ENCODE measurements at places on chromosomes 13 and 19. TPM values are rescaled to one million over a fixed set of nuclear protein-coding genes. Genes with fewer than 3 reads are reported as not detected.

RFPL4AL1 gene
- total RNA-seq: not detected

CNFN gene
- total RNA-seq: 1.00 TPM

KLF1 gene
- 0.12 TPM for total RNA-seq

EFNB2 gene
- total RNA-seq: 0.31 TPM

ZNF846 gene
- 7.9 TPM for total RNA-seq

NLRP4 gene
- 0.31 TPM for total RNA-seq

APLP1 gene
- total RNA-seq: not detected

MADCAM1 gene
- 0.40 TPM for total RNA-seq

DNA sequence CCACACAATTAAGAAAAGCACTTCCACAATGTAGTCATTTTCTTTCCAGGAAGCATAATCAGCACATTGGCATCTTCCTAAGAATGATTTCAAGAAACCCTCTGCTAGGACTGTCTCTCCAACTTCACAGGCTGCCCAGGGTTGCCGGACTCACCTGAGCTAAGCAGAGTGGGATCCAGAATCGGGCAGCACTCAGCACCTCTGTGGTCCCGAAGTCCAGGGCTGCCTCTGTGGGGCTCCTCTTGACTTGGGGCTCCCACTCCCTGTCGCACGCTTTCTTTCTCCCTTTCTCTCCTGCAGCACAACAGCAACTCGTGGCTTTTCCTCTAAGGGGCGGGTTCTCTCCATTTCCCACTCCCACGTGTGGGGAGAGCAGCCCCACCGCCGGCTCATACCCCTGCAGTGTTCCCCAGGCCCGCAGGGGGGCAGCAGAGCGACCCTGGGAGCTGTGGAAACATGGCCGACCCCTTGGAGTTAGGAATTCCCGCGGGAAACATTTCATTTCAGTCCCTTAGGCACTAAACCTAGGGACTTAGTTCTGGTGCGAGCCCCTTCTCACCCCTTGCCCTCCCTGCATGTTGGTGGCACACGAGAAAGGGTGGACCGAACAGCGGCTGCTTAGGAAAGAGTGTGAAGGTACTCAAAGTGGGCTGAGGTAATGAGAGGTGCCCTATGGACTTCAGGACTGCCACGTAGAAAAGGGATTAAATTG lies at the start of gene TMEM272:
Gene TMEM272 (minus strand): TSS at position 316 of the 712 bp plus-strand sequence. CDS start 6,647 bp downstream, outside the sequence.
- peaks cover 10% of the 10 kb centered on the region for H3K27me3 ChIP-seq
- peaks cover 2% of the 10 kb centered on the region for H3K4me1 ChIP-seq
- no peak within 1 kb of the TSS for H3K4me3 ChIP-seq
- H3K27ac ChIP-seq: no peak within 1 kb of the TSS

DNA sequence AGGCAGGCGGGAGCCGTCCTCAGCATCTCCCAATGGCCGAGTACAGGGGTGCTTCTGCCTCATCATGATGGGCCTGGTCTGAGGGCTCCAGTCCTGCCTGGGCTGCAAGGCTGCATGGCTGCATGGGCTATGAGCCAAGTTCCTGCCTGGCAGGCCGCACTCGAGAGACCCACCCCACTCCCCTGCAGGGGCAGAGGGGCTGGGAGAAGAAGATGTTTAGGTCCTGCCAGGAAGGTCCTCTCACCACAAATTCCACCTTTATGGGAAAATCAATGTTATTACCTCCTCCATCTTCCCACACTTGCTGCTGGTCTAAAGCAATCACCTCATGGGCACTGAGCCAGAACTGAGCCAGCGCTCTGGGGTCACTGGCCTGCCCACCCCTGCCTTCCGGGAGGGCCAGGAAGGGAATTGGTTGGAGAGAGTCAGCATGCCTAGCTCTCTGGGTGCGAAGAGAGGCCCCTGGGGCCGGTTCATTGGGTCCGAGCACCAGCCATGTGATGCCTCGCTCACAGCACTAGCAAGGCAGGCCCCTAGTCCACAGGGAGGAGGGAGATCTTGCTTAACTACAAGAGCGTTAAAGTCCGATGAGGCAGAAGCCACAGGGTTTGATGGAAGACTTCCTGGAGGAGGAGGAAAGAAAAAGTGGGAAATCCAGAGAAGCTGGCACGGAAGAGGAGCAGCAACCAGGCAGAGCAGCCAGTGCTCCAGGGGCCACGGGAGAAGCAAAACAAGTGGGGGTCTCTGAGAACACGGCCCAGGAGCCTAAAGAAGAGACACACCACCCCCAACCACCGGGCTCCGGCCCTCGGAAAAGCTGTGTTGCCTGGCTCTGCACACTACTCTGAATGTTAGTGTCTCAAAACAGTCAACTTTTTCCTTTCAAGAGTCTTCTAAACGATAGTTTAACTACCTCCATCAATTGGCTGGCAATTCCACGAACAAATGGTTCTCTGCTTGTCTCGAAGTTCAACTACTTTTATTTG lies 63.1 kb downstream of the CEBPG start:
- H3K4me3 ChIP-seq: no peak overlapping the region
- no peaks in the 10 kb centered on the region for H3K27me3 ChIP-seq
- H3K27ac ChIP-seq: no peak overlapping the region
- no peak for DNase-seq
- no peaks in the 10 kb centered on the region for H3K4me1 ChIP-seq

- H3K36me3 ChIP-seq: no peaks in the 10 kb centered on the region
- peaks cover 3% of the 10 kb centered on the region for H3K4me1 ChIP-seq
- no peak overlapping the region for H3K27ac ChIP-seq
- no peaks in the 10 kb centered on the region for H3K27me3 ChIP-seq
- H3K4me3 ChIP-seq: no peak overlapping the region
- no peak for DNase-seq
Observed at GRCh38 chr19:47124937-47125668, 5.5 kb upstream of the SAE1 start.

DNA sequence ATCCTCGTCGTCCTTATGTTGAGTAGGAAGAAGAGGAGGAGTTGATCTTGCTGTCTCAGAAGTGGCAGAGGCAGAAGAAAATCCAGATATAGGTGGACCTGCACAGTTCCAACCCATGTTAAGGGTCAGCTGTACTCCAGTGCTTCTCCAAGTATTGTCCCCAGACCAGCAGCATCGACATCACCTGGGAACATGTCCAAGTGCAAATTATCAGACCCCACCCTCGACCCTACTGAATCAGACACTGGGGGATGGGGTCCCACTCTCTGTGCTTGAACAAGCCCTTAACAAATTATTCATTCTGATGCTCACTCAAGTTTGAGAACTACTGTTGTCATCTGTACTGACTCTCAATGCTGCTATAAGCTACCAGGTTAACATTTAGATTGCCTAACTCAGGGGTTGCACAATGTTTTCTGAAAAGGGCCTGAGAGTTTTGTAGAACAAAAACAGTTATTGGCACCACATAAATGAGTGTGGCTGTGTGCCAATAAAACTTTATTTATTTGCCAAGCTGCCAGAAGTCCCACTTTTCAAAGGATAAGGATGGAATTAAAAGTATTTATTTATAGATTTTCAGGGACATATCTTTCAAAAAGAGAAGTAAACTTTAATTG lies 226.7 kb upstream of the IPO5 start:
- DNase-seq: no peak
- H3K27ac ChIP-seq: no peak overlapping the region

- no peak for DNase-seq
- H3K27ac ChIP-seq: no peak overlapping the region
- H3K36me3 ChIP-seq: no peaks in the 10 kb centered on the region
- H3K4me3 ChIP-seq: no peak overlapping the region
- H3K4me1 ChIP-seq: peaks cover 4% of the 10 kb centered on the region
Observed at GRCh38 chr13:51923983-51924539, 62.3 kb downstream of the CCDC70 start.

GRCh38 chr13:102508411-102508810 lies 88.4 kb upstream of the TPP2 start:
- DNase-seq: no peak
- H3K4me1 ChIP-seq: peaks cover 5% of the 10 kb centered on the region
- H3K36me3 ChIP-seq: no peaks in the 10 kb centered on the region
- no peak overlapping the region for H3K4me3 ChIP-seq
- no peak overlapping the region for H3K27ac ChIP-seq
- peaks cover 5% of the 10 kb centered on the region for H3K27me3 ChIP-seq

DNA sequence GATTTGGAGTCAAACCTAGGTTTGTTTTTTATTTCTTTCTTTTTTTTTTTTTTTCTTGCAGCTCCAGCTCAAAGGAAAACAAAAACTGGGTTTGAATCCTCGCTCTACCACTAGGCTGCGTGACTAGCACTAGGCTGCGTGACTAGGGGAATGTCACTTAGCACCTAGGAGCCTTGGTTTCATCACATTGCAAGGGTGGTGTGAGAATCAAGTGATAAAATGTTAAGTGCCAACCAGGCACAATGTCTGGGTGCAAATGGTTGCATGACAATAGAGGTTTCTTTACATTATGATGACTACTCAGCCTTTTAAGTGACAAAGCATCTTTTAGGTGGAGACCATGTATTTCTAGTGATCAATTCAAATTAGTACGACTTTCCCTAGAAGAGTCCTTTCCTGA lies 27.9 kb downstream of the RCBTB2 start:
- peak overlapping the region; percentile 75 for H3K4me3 ChIP-seq
- peak overlapping the region; percentile 38 for H3K27ac ChIP-seq
- H3K4me1 ChIP-seq: peaks cover 60% of the 10 kb centered on the region
- H3K27me3 ChIP-seq: peaks cover 20% of the 10 kb centered on the region
- no peak for DNase-seq

DNA sequence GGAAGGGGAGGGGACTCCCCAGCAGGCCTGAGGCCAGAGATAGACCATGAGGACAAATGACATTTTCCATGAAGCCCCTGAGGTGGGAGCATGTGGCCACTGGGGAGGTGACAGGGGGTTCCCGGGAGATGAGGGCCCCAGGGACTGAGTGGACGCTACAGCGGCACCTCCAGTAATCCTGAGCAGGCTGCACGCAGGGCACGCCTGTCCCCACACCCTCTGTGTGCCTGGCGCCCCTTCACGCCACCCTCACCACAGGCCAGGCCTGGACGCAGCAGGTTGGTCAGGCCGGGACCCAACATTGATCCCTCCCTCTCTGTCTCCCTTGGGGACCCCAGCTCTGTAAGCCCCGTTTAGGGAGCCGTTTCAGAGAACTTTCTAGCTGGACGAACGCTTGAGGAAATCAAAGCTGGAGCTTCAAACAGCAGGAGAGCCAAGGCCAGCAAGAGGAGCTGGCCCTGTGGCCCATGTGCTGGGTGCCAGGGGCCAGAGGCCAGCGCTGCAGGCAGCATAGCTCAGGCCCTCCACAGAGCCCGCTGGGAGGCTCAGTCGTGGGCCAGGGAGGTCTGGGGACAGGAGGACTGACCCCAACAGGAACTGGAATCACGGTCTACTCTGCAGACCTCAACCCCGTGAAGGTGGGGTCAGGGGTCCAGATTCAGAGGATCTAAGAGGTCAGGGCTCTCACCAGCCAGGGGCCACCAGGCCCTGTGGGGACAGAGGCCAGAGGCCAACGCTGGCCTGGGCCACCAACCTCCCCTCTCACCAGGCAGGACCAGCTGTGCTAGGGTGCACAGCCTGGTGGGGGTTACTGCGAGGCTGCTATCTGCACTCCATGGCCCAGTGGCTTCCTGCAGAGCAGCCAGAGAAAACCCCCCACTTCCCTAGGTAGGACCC lies 14.6 kb downstream of the LSM4 start:
- no peak overlapping the region for H3K4me3 ChIP-seq
- peaks cover 43% of the 10 kb centered on the region for H3K4me1 ChIP-seq
- H3K27me3 ChIP-seq: no peaks in the 10 kb centered on the region
- H3K36me3 ChIP-seq: peaks cover 43% of the 10 kb centered on the region

- H3K4me1 ChIP-seq: no peaks in the 10 kb centered on the region
- H3K27me3 ChIP-seq: no peaks in the 10 kb centered on the region
- no peak overlapping the region for H3K4me3 ChIP-seq
- no peaks in the 10 kb centered on the region for H3K36me3 ChIP-seq
- H3K27ac ChIP-seq: no peak overlapping the region
Observed at GRCh38 chr13:96652506-96652905, 341.8 kb downstream of the OXGR1 start.

- no peak for DNase-seq
- no peak overlapping the region for H3K27ac ChIP-seq
- no peaks in the 10 kb centered on the region for H3K4me1 ChIP-seq
- no peaks in the 10 kb centered on the region for H3K36me3 ChIP-seq
- H3K27me3 ChIP-seq: no peaks in the 10 kb centered on the region
- no peak overlapping the region for H3K4me3 ChIP-seq
Observed at GRCh38 chr13:39374741-39375189, 228.2 kb downstream of the LHFPL6 start.

DNA sequence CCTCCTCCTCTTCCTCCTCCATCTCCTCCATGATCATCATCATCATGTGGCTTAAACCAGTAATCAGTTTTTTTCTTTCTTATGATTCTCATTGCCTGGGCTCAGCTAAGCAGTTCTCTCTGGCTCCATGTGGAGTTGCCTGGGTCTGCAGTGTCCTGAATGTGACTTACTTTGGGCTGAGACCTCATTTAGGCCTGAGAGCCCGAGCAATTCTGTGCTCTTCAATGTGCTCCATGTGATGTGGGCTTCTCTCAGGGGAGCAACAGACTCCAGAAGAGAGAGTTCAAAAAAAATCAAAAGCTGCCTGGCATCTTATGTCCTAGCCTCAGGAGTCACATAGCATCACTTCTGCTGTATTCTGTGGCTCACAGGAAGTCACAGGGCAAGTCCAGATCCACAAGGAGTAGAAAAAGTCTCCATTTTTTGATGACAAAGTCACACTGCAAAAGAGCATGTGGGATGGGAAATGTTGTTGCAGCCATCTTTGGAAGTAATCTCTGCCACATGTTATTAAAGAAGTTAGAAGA lies 128.7 kb downstream of the MAB21L1 start:
- no peak for DNase-seq
- no peak overlapping the region for H3K4me3 ChIP-seq
- no peaks in the 10 kb centered on the region for H3K27me3 ChIP-seq
- H3K36me3 ChIP-seq: no peaks in the 10 kb centered on the region

- H3K4me3 ChIP-seq: no peak overlapping the region
- DNase-seq: no peak
- H3K27ac ChIP-seq: no peak overlapping the region
- no peaks in the 10 kb centered on the region for H3K4me1 ChIP-seq
- H3K36me3 ChIP-seq: no peaks in the 10 kb centered on the region
- peaks cover 5% of the 10 kb centered on the region for H3K27me3 ChIP-seq
Observed at GRCh38 chr19:21674454-21674853, 92.9 kb downstream of the ZNF100 start.

- H3K27me3 ChIP-seq: no peaks in the 10 kb centered on the region
- no peaks in the 10 kb centered on the region for H3K4me1 ChIP-seq
- no peak overlapping the region for H3K4me3 ChIP-seq
- no peak overlapping the region for H3K27ac ChIP-seq
- no peak for DNase-seq
Observed at GRCh38 chr13:20685092-20685491, 18.4 kb upstream of the IL17D start.

Measured in activated B cell treated with CpG ODN at 0.5 μM for 24 hours (primary cell).